Activated T-cell treated with anti-CD3 and anti-CD28 coated beads, Interleukin-2, amount 50 U/mL, for 48 hours (primary cell): ENCODE measurements at places on chromosomes 4 and X.

- no peak for DNase-seq
Measured at GRCh38 chrX:110182362-110182761, 135.5 kb downstream of the AMMECR1 start.

GRCh38 chrX:74784629-74785028 lies 140.6 kb downstream of the NEXMIF start:
- DNase-seq = no peak

DNA sequence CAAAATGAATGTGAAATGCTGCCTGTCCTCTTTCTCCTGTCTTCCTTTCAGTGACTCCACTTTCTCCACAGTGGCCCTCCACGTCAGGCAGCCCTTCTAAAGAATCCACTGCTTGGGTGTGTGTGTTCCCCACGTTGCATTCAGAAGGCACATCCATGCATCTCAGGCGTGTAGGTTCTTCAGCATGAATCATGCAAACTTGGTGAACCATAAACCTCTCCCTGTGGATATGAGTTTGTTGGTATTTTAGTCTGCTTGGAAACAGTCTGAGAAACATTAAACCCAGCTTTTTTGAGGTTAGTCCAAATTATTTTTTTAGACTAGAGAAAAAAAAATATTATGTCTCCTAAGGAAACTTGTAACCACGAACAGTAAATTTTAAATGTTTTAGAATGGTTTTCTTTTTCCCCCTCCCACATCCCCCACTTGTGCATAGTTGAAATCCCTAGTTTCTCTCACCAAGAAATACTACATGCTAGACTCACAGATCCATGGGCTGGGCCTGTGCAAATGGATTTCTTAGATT lies 251.6 kb downstream of the CBR4 start:
- no peak for DNase-seq

DNA sequence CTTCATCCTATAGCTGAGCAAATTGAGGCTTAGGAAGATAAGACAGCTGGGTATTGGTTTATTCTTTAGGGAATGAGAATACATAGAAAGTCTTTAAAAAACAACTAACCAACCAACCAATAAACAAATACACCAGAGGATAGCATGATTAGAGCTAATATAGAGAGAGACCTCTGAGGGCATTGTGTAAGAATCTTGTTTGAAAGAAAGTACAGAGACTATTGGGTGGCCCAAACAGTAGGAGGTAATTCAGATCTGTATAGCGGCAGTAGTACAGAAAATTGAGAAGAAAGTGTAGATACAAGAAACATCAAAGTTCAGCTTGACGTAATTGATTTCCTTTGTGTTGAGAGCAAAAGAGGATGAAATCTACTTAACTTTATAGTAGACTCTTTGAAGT lies 1951.0 kb upstream of the ADGRL3 start:
- no peak for DNase-seq

GRCh38 chr4:41670530-41670929 lies 78.0 kb downstream of the PHOX2B start:
- no peak for DNase-seq

- peak; percentile 59 for DNase-seq
Measured at GRCh38 chrX:119015407-119016237, 41.2 kb downstream of the LONRF3 start.

- no peak for DNase-seq
Measured at GRCh38 chrX:68789966-68790365, 38.9 kb upstream of the EFNB1 start.

DNA sequence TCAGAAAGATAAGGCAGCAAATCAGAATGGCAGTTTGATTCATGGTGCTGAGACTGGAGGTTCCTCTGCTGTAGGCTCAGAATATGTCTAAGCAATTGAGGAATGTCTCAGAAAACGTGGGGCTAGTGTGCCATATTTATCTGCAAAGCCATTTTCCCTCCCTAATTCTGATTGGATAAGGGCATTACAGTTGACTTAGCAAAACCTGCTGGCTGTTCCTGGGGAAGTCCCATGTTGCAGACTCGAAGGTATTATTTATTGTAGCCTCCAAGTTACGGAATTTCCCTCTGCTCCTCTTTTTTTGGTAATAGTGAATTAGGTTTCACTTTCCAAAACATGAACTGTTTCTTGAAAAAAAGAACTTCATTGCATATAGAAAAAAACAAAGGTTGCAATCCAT lies at the start of gene CXCL10:
Gene CXCL10 (minus strand): TSS at position 109 of the 400 bp plus-strand sequence. CDS start 66 bp downstream, at position 43.
- DNase-seq = no peak

DNA sequence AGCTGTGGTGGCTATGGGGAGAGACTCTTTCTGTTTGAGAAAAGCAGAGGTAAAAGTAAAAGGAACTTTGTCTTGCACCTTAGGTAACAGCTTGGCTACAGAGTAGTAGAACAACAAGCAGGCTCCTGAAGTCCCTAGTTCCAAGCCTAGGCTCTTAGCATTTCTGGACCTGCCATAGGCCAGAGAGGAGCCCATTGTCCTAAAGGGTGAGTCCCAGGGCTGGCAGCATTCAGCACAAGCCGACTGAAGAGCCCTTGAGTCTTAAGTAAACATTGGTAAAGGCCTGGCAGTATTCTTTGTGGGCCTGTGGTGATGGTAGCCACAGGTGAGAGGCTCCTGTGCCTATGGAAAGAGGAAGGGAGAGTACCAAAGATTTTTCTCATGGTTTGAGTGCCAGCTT lies 38.2 kb downstream of the CSN3 start:
- DNase-seq = no peak

- peak; percentile 57 for DNase-seq
Measured at GRCh38 chrX:40097141-40097503, 636 bp downstream of the BCOR start.

DNA sequence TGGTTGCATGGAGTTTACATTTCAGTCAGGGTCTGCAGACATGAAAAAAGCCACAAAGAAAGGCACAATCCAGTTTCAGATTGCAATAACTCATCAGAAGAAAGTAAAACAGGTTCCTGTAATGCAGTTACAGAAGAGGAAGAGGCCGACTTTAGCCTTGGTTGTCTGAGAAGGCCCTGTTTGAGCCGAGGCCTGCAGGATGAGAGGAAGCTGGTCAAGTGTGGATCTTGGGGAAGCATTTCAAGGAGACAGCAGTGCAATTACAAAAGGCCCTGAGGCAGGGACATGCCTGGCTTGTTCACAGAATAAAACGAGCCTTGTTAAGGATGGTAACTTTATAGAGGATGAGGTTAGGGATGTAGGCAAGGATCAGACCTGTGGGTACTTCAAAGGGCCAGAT lies 62.4 kb downstream of the AFF2 start:
- no peak for DNase-seq

DNA sequence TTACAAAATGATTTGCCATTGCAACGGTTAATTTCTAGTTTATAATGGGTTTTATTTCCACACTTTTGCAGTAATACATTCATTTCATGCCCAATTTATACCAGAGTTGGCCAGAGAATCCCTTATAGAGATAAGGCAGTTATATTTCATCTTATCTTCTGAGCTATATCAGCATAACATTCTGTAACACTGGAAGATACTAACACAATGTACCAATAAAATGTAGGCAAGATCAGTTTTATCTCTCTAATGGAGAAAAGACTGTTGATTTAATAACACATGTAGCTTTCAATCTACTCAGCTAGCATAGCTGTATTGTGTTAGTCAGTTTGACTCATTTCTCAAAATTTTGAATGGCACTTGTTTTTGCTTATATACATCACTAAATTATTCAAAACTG lies 738.6 kb downstream of the TRAM1L1 start:
- no peak for DNase-seq

- no peak for DNase-seq
Measured at GRCh38 chr4:26131711-26132110, 189.1 kb upstream of the RBPJ start.

DNA sequence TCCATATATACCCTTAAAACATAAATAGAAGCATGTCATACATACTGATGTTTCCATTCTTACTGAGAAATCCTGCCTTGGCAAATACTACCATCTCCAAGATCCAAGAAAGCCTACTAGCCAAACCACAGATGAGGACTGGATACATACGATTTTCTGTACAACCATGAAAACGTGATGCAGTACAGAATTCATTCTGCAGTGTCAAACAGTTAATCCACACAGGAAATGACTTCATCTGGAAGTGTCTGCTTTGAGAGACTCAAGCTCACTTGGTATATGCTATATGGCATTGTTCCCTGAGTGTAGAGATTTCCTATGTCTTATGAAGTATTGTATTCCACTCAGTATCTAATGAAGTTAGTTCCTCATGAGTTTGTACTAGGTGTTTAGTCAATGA lies 94.3 kb downstream of the CT47B1 start:
- no peak for DNase-seq

GRCh38 chrX:151396042-151396824 lies 773 bp upstream of the VMA21 start:
- DNase-seq = peak; percentile 57

GRCh38 chrX:97692575-97692974 lies 808.9 kb downstream of the RPA4 start:
- no peak for DNase-seq

DNA sequence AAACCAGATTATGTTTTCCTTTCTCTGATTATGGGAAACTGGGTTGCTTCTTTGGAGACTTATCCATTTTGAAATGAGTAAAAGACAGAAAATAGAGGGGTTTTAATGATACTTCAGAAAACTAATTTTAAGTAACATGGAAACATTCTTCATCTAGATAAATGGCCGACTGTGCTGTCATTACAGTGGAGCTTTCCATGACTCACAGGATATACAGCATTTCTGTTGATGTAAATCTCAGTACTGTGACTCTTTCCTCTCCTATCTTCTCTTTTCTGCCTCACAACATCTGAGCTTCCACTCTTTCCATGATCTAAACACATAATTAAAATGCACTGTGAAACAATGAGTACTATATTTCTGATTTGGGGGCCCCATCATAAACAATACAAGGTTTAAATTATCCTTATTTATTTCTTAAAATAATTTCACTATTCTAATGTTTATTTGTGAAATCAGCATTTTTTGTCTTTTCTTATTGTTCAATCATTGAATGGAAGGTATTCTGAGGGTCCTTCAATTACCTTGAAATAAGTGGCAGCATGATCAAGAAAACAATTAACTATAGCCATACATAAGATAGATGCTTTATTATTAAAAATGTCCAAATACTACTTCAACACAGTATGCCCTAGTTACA lies 19.3 kb downstream of the SEC24D start:
- no peak for DNase-seq

DNA sequence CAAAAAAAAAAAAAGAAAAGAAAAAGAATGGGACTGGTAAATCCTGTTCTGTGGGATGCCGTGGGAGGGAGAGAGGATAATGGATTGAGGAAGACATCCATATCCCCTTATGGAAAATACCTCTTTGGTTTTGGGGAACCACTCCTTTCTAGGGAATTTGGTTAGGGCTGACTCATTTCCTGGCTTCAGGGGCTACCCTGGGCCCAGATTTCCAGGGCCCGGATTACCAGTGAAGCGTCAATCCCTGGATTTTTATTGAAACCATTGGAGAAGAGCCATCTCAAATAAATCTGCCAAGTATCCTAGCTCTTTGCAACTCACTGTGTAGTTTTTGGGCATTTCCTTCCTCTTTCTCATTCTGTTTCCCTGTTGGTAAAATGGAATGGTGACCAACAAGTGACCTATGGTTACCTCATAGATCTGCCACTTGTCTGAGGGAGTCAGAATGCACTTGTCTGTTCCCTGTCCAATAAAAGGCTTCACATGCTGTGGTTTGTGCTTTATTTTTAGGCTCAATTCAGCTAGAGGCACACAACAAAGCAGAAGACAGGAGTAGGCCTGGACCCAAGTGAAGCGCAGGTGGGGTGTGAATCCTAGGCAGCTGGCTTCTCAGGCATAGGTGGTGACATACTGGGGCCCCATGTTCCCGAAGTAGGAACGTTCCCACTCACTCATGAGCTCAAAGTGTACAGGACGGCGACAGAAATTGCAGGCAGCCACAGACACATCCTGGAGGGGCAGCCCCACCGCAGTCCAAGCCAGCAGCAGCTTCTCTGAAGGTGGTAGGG lies 8.6 kb downstream of the APEX2 start:
- DNase-seq = no peak

- no peak for DNase-seq
Measured at GRCh38 chrX:31929366-31929765, 857.5 kb upstream of the FTHL17 start.

DNA sequence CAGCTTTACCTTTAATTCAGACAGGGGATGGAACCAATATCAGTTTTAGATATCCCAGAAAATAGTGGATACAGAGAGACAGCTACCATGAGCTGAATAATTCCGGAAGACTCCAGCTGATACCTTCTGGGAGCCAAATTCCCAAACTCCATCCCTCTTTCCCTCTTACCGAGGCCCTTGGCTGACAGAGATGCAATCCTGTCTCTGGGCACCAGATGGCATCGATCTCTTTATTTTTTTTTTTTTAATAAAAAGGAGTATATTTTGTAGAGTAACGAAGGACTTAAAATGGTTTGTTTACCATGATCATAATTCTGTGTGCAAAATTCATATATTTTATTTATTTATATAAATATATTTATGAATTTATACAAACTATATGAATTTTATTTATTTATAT lies 31.0 kb downstream of the RAB40A start:
- DNase-seq = no peak

DNA sequence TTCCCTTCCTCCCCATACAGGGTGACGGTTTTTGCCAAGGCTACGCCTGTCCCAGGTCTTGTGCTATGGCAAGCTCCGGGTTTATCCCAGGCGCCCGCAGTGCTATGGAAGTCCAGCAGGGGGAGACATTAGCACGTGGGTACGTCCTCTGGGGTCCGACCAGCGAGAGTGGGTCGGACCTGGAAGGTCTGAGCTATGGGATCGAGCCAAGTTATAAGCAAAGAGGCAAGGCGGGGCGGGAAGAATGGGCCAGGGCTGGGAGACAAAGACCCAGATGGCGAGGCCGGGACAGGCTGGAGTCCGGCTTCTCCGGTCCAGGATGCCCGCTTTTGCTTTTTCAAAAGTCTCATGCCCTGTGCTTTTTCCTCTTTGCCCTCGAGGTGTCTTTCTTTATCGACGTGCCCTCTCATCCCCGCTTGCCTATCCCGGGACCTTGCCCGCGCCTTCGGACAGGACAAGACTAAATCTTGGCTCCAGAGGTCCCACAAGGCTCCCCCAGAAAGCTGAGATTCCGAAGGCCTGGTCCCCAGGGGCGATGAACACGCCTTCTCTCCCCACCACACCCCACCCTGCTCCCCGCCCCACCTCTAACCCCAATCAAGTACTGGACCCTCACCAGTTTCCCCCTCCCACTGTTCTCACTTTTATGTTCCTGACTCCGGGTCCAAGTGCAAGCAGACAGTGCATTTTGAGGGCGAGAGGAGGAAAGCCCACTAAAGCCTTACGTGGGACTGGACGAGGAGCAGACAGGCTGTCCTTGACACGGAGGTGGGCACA lies 785 bp upstream of the EFNB1 start:
- DNase-seq = peak; percentile 89

GRCh38 chr4:4696530-4696929 lies 154.7 kb upstream of the STX18 start:
- no peak for DNase-seq

- DNase-seq = no peak
Measured at GRCh38 chr4:41204400-41204978, 9.9 kb downstream of the APBB2 start.

GRCh38 chr4:15703439-15703838 lies 574 bp downstream of the BST1 start:
- no peak for DNase-seq

DNA sequence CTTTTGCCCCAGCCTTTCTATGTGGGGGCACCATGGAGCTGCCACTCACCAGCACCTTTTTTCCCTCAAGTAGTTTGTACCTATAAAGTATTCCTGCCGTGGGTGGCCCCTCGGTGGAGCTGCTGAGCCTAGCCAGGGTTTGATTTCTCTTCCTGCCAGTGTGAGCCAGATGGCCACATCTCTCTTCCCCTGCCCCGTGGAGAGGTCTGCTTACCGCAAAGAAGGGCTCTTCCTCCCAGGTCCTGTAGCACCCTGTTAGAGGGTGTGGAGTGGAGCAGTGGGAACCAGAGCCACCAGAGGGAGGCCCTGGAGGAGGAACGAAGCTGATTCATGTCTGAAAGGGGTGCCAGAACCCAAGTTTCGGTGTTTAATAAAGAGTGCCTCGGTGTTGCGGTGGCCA lies 95.4 kb downstream of the PTTG2 start:
- no peak for DNase-seq
